ENCODE measurements at places on chromosomes 12 and 14. TPM values are rescaled to one million over a fixed set of nuclear protein-coding genes. Genes with fewer than 3 reads are reported as not detected.

- DNase-seq: peak; percentile 75
- no peaks in the 10 kb centered on the region for H3K27me3 ChIP-seq
- H3K36me3 ChIP-seq: no peaks in the 10 kb centered on the region
These were observed at the start of gene CCDC63 for GRCh38 chr12:110846615-110847566. TSS of gene CCDC63 (plus strand) at chr12:110846987. CDS start at chr12:110852955, 5,968 bp downstream.

GRCh38 chr12:116157845-116158267 lies 119.6 kb downstream of the MED13L start:
- H3K27me3 ChIP-seq: no peaks in the 10 kb centered on the region
- no peak overlapping the region for H3K27ac ChIP-seq
- H3K36me3 ChIP-seq: no peaks in the 10 kb centered on the region
- H3K4me1 ChIP-seq: peaks cover 61% of the 10 kb centered on the region
- DNase-seq: no peak

DNA sequence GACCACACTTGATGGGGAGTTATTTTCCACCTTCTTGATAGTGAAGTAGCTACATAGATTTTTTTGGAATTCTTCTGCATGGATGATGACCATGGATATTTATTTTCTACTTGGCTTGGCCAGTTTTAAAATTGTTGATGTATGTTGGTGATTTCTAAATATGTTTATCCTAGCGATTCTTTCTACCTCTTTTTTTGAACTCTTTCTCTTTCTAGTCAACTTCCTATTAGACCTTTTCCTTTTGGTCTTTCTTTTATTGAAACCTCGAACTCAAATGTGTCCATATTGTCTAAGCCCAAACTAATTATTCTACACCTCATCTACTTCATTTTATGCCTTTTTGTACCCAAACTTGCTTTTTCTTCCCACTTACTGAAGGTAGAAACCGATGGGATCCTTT lies 37.0 kb downstream of the CCDC91 start:
- DNase-seq: no peak
- H3K36me3 ChIP-seq: no peaks in the 10 kb centered on the region
- no peak overlapping the region for H3K27ac ChIP-seq

- no peak for DNase-seq
- H3K27ac ChIP-seq: no peak overlapping the region
- no peaks in the 10 kb centered on the region for H3K4me1 ChIP-seq
- no peak overlapping the region for H3K4me3 ChIP-seq
These were observed 12.8 kb downstream of the CFAP73 start for GRCh38 chr12:113162102-113163029.

DNA sequence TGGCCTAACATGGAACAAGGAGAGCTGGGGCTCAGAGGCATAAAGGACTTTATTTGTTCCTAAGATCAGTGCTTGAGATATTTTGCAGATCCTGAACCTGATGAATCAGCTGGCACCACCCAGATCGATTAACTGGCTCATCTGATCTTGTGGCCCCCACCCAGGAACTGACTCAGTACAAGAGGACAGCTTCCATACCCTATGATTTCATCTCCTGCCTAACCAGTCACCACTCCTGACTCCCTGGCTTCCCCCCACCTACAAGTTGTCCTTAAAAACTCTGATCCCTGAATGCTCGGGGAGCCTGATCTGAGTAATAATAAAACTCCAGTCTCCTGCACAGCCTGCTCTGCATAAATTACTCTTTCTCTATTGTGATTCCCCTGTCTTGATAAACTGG lies 5.1 kb downstream of the C12orf56 start:
- H3K4me1 ChIP-seq: peaks cover 4% of the 10 kb centered on the region
- no peak for DNase-seq
- H3K27me3 ChIP-seq: peaks cover 11% of the 10 kb centered on the region
- no peak overlapping the region for H3K4me3 ChIP-seq
- H3K27ac ChIP-seq: no peak overlapping the region

DNA sequence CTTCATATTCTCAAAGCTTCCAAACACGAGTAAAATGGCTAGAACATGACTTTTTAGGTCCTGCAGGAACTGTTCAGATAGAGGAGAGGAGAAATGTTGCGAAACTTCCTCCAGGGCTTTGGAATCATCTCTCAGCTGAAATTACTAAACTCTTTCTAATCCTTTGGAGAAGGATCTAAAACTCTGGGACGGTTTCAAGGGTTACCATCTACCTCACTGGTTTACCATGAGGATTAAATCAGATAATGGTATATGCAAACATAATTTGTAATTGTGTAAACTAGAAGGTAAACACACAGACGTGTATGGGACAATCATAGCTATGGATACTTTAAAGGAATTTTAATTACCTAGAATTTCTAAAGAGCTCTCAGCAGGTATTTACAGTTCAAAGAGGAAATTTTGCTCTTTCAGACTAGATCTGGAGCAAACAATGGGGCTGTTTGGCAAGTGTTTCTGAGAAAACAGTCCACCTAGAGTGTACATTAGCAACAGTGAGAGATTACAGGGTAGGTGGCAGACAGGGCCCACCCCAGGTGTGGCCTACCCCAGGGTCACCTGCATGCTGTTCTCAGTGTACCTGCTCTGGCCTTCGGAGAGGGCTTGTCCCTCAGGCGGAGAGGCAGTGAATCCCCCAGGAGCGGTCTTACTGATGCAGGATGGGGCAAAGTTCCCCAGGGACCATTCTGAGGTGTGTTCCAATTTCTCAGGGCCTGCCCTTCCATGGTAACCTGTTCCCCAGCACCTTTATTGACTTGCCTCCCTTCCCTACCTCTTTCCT lies 124.7 kb upstream of the MAX start:
- no peak for DNase-seq
- H3K27me3 ChIP-seq: no peaks in the 10 kb centered on the region
- H3K4me1 ChIP-seq: peaks cover 13% of the 10 kb centered on the region
- H3K36me3 ChIP-seq: no peaks in the 10 kb centered on the region
- no peak overlapping the region for H3K4me3 ChIP-seq

GRCh38 chr12:3595721-3596120 lies 104.7 kb downstream of the PRMT8 start:
- no peak overlapping the region for H3K27ac ChIP-seq
- no peaks in the 10 kb centered on the region for H3K27me3 ChIP-seq
- peaks cover 17% of the 10 kb centered on the region for H3K4me1 ChIP-seq
- DNase-seq: no peak
- no peak overlapping the region for H3K4me3 ChIP-seq

DNA sequence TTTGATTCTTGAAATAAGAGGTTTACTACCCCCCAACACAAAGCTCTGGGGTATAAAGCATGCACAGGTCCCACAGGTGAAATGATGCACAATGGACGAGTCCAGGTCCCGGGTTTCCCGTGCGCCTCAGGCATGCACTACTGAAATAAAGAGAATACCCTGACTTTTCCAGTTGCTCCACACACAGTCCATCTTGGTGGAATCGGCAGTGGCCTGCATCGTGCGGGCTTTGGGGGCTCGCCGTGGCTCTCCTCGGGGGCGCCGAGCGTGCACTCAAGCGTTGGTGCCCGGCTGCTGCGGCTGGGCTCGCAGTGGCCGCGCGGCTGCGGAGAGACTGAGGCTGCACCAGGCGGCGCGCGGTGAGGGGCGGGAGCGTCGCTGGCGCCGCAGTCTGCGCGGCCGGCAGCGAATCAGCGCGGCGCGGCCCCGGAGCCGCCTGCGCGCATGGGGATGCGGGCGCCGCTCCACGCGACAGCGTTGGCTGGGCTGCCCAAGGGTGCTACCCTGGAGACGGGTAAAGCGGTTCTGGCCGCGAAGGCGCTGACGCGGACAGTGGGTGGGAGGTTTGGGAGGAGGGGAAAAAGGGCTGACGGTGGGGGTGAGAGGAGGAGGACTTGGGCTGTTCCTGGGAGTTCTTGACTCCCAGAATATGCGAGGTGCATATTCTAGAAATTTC lies 53.8 kb upstream of the CCDC175 start:
- no peaks in the 10 kb centered on the region for H3K36me3 ChIP-seq
- no peaks in the 10 kb centered on the region for H3K4me1 ChIP-seq
- H3K4me3 ChIP-seq: peak overlapping the region; percentile 27
- no peak overlapping the region for H3K27ac ChIP-seq
- H3K27me3 ChIP-seq: peaks cover 37% of the 10 kb centered on the region

- H3K4me1 ChIP-seq: peaks cover 14% of the 10 kb centered on the region
- no peak overlapping the region for H3K27ac ChIP-seq
- no peak overlapping the region for H3K4me3 ChIP-seq
- H3K36me3 ChIP-seq: no peaks in the 10 kb centered on the region
- H3K27me3 ChIP-seq: no peaks in the 10 kb centered on the region
These were observed 27.6 kb downstream of the BICD1 start for GRCh38 chr12:32134101-32134888.

- DNase-seq: no peak
- H3K4me3 ChIP-seq: no peak overlapping the region
- H3K36me3 ChIP-seq: no peaks in the 10 kb centered on the region
- no peaks in the 10 kb centered on the region for H3K4me1 ChIP-seq
- H3K27ac ChIP-seq: no peak overlapping the region
- no peaks in the 10 kb centered on the region for H3K27me3 ChIP-seq
These were observed 567.8 kb upstream of the TBX3 start for GRCh38 chr12:115251727-115252126.

DNA sequence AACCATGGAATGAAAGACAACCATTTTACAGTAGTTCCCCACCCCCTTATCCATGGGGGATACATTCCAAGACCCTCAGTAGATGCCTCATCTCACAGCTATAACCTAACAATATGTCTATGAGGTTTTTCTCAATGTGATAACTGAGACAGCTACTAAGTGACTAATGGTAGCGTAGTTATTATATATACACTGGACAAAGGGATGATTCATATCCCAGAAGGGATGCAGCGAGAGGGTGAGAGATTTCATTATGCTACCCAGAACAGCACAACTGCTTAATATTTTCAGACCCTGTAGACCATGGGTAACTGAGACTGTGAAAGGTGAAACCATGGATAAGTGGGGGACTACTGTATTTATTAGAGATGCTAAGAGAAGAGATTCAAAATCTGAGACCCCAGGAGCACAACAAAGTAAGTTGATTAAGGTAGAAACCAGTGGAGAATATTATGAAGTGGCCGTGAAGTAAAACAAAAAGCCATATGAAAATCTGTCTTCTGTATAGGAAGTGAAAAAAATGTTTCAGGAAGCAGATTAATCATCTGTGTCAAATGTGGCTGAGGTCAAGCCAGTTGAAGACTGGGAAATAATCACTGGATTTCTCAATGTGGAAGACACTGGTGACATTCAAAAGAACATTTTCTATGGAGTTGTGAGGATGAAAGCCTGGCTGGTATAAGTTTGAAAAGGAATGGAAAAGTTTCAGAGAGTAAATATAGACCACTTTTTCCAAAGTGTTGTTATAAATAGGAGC lies 77.2 kb downstream of the RPL10L start:
- DNase-seq: no peak
- H3K4me1 ChIP-seq: no peaks in the 10 kb centered on the region
- H3K36me3 ChIP-seq: no peaks in the 10 kb centered on the region
- H3K4me3 ChIP-seq: no peak overlapping the region
- H3K27me3 ChIP-seq: no peaks in the 10 kb centered on the region
- no peak overlapping the region for H3K27ac ChIP-seq

GRCh38 chr14:95431199-95432143 lies 85.0 kb downstream of the SYNE3 start:
- peak overlapping the region; percentile 55 for H3K27ac ChIP-seq
- H3K36me3 ChIP-seq: peaks cover 27% of the 10 kb centered on the region
- no peaks in the 10 kb centered on the region for H3K4me1 ChIP-seq
- no peak overlapping the region for H3K4me3 ChIP-seq
- DNase-seq: no peak

GRCh38 chr14:55911776-55912175 lies 206.4 kb upstream of the PELI2 start:
- DNase-seq: no peak
- no peaks in the 10 kb centered on the region for H3K4me1 ChIP-seq
- H3K27me3 ChIP-seq: no peaks in the 10 kb centered on the region
- no peak overlapping the region for H3K4me3 ChIP-seq

GRCh38 chr14:28398506-28398905 lies 368.1 kb upstream of the FOXG1 start:
- no peak overlapping the region for H3K27ac ChIP-seq
- no peaks in the 10 kb centered on the region for H3K36me3 ChIP-seq
- no peak overlapping the region for H3K4me3 ChIP-seq
- no peak for DNase-seq
- H3K27me3 ChIP-seq: no peaks in the 10 kb centered on the region

DNA sequence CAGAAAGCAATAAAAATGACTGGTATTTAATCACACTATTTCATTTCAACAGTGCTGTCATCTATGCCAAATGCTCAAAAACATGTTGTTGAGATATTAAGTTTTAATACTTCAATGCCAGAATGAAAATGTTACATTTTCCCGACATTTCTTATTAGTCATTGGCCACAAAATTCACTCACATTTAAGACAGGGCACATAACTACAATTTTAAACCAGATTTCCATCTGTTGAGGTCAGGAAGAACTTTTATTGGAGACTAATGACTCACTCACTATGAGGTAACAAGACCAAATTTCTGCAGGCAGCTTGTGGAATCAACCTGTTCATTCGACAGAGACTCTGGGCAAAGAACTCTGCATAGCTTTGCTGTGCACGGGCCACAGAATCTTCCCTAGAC lies 36.8 kb downstream of the PPTC7 start:
- no peak overlapping the region for H3K4me3 ChIP-seq
- H3K4me1 ChIP-seq: peaks cover 49% of the 10 kb centered on the region
- peaks cover 29% of the 10 kb centered on the region for H3K36me3 ChIP-seq
- no peaks in the 10 kb centered on the region for H3K27me3 ChIP-seq

GRCh38 chr12:77294016-77294415 lies 228.6 kb upstream of the E2F7 start:
- no peak for DNase-seq
- no peak overlapping the region for H3K4me3 ChIP-seq
- no peak overlapping the region for H3K27ac ChIP-seq
- H3K4me1 ChIP-seq: no peaks in the 10 kb centered on the region

DNA sequence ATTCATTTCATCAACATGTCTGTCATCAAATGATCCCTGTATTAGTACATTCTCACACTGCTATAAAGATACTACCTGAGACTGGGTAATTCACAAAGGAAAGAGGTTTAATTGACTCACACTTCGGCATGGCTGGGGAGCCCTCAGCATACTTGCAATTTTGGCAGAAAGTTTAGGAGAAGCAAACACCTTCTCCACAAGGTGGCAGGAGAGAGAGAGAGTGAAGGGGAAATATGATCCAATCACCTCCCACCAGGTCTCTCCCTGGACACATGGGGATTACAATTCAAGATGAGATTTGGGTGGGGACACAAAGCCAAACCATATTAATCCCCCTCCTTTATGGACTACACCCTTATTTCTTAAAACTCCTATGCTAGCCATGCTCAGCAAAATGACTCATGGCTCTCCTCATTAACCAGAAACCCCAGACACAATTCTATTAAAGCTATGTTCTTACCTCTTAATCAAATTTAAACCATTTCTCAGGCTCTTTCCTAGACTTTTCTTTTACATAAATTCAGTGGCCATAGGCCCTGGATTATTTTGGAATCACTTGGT lies 932.3 kb downstream of the FLRT2 start:
- no peak for DNase-seq
- H3K4me1 ChIP-seq: no peaks in the 10 kb centered on the region
- H3K4me3 ChIP-seq: no peak overlapping the region
- H3K36me3 ChIP-seq: no peaks in the 10 kb centered on the region

The MYRFL gene
- 0.15 TPM for total RNA-seq

The TESPA1 gene
- total RNA-seq: 0.51 TPM

The ACRBP gene
- not detected for total RNA-seq

The KRT82 gene
- total RNA-seq: not detected
